ENCODE measurements at places on chromosomes 1 and 21.

- no peak for DNase-seq
These were observed 940 bp downstream of the NES start for GRCh38 chr1:156676114-156676819.

GRCh38 chr1:30731806-30732276, 8.5 kb upstream of the MATN1 start:
- no peak for DNase-seq

DNA sequence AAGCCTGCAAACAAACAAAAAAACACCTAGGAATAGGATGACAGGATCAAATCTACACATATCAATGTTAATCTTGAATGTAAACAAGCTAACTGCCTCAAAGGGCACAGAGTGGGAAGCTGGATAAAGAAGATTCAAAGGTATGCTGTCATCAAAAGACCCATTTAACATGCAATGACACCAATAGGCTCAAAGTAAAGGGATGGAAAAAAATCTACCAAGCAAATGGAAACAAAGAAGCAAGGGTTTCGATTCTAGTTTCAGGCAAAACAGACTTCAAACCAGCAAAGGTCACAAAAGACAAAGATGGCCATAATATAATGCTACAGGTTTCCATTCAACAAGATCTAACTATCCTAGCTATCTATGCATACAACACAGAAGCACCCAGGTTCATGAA, 16.2 kb upstream of the OR2T10 start:
- no peak for DNase-seq

DNA sequence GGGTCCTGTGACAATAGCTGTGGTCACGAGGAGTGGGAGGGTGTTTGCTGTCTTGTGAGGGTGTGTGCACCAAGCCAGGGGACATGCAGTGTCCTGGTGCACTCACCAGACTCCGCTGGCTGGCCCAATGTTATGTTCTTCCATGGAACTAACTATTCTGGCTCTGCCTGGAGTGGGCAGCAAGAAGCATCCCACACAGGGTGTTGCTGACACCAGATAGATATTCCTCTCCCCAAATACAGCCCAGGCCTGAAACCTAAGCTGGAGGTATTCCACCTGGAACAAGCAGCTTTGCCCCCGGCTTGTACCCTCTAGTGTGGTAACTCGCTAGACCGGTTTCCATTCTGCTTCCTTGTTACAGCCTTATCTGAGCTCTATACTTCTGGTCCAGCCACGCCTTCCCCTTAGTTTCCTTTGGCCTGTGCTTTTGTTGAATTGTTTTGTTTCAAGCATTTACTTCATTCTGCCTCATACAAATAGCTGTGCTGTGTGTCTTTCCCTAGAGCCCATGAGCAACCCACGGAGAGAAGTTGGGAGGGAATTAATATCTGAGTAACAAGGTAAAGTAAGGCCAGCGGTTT, 14.7 kb upstream of the LY9 start:
- DNase-seq: no peak

- DNase-seq: peak; percentile 89
These were observed 4.5 kb downstream of the TNFSF4 start for GRCh38 chr1:173202424-173203145.

GRCh38 chr1:211737115-211738035, 62.0 kb upstream of the NEK2 start:
- no peak for DNase-seq

GRCh38 chr1:10755970-10756521, 40.4 kb downstream of the CASZ1 start:
- peak; percentile 85 for DNase-seq

DNA sequence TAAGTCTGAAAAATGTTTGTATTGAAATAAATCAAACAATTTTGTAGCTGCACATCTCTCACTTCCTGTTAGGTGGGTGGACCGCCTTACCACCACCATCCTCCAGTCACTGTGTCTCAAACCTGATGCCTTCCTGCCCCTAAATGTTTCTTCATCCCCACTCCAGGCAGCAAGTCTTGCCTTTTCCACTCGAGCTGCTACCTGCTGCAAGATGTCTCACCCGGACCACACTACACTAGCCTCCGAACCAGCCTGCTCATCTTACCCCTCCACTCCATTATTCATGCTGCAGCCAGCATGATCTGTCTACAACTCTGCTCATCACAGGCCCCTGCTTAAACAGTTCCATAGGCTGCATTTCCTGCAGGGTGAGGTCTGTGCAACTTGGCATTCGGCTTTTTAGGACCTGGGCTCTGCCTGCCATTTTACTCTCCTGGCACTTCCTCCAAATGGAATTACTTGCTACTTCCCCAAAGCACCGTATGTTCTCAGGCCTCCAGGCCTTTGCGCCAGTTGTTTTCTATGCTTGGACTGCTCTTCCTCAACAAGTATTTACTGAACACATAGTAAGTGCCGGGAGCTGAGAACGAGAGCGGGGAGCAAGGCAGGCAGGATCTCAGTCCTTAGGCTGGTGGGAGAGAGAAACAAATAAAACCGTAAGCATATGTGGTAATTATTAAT, 5.2 kb upstream of the SF3A3 start:
- DNase-seq: no peak

DNA sequence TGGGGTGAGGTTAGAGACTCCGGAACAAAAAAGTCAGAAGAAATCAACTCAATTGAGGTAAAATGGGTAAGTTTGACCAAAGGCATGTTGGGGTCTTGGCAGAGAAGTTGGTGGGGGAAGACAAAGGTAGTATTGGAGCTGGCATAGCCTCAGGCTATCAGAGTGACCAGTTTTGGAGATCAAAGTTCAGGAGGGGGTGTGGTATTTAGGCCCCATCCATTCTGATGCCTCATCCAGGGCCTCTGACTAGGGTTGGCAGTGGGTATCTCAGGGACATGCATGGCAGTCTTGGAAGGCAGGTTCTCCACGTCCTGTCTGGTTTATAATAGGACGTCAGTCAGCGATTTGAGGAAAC, 73.2 kb upstream of the TRABD2B start:
- DNase-seq: no peak

DNA sequence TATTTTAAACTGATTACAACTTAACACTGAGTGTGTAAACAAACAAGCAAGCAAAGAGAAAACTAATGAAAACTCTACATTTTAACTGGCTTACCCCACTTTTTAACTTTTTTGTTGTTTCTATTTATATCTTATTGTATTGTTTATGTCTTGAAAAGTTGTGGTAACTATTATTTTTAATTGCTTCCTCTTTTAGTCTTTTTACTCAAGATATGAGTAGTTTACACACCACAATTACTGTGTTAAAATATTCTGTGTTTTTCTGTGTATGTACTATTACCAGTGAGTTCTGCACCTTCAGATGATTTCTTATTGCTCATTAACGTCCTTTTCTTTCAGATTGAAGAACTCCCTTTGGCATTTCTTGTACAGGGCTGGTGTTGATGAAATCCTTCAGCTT, 4.7 kb upstream of the HHAT start:
- no peak for DNase-seq

DNA sequence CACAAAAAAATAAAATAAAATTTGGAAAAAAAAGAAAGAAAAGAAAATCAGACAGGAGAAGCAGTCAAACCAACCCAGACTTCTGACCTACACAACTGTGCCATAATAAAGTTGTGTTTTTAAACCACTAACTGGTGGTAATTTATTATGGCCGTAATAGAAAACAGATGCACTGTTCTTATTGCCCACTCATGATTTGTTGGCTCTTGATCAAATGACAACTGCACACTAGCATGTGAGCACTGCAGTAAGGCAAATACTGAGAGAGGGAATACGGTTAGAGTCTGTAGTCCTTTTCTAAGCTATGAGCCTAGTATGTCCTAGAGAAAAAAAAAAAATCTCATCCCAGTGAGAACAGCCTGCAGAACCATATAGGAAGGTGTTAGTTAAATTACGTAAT, 61.2 kb upstream of the TNR start:
- no peak for DNase-seq

GRCh38 chr1:111232134-111232533, 4.6 kb downstream of the CHI3L2 start:
- no peak for DNase-seq

GRCh38 chr1:87940421-87940820, 611.7 kb downstream of the LMO4 start:
- no peak for DNase-seq

- DNase-seq: no peak
These were observed 179.2 kb downstream of the NFIA start for GRCh38 chr1:61261595-61261994.

DNA sequence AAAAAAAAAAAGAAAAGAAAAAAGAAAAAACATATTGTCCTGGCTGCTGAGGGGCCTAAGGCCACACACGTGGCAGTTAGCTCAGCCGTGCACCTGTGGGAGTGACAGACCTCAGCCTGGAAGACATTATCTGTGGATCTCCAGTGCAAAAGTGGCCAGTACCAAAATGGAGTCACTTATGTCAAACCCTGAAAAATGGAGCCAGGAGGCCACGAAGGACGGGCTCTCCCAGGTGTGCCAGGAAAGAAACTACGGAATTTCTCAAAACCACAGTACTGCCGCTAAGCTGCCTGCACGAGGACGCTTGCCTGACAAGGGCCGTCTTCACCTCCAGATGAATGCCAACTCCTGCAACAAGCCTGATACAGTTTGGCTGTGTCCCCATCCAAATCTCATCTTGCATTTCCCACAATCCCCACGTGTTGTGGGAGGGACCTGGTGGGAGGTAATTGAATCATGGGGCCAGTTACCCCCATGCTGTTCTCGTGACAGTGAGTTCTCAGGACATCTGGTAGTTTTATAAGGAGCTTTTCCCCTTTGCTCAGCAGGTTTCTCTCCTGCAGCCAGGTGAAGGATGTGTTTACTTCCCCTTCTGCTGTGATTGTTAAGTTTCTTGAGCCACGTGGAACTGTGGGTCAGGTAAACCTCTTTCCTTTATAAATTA, 5.3 kb upstream of the MIB2 start:
- DNase-seq: no peak

GRCh38 chr1:21639594-21640041, 29.5 kb downstream of the RAP1GAP start:
- no peak for DNase-seq

- no peak for DNase-seq
These were observed 154.2 kb downstream of the ZP4 start for GRCh38 chr1:237736372-237737029.

DNA sequence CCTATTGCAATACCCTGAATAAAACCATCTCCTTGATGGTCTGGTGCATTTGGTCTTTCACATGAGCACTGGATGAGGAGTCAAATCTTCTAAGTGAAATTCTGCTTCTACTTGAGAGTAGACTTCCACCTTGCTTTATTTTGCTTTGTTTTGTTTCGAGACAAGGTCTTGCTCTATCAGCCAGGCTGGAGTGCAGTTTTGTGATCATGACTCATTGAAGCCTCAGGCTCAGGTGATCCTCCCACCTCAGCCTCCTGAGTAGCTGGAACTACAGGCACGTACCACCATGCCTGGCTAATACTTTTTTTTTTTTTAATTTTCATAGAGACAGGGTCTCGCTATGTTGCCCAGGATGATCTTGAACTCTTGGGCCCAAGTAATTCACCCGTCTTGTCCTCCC, 65.8 kb upstream of the F3 start:
- no peak for DNase-seq

DNA sequence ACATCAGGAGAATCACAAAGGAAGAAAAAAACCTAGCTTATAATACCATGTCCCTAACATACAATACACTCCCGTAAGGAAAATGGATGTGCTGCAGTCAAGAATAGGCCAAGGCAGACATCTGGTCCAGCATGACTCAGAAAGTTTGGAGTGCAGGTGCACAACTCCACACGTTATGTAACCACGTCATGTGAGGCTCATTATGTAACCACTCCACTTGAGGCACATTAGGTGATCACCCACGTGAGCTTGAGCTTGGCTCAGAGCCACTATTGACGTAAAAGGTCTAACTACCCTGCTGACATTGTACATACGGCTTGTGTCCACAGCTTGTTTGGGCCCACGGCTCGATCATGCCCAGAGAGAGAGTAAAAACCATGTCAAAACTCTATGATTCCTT, 99.8 kb upstream of the C1orf21 start:
- no peak for DNase-seq

GRCh38 chr1:176033881-176034280, 173.2 kb downstream of the COP1 start:
- no peak for DNase-seq

DNA sequence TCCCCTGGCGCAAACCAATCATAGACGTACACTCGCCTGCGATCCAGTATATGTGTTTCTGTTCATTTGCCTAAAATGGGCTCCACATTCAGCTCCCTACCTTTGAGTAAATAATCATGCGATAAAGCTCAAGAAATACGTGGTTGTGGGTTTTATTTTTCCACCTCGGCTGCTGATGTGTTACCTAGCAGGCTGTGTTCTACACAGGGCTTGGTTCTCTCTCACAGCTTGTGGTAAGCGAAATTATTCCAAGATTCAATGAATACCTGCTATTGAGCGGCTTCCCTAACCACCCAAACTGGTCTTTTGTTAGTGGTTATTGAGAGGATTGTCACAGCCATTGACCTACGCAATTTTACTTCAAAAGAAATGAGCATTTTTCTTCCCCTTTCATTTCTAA, 180.2 kb downstream of the PBX1 start:
- no peak for DNase-seq

DNA sequence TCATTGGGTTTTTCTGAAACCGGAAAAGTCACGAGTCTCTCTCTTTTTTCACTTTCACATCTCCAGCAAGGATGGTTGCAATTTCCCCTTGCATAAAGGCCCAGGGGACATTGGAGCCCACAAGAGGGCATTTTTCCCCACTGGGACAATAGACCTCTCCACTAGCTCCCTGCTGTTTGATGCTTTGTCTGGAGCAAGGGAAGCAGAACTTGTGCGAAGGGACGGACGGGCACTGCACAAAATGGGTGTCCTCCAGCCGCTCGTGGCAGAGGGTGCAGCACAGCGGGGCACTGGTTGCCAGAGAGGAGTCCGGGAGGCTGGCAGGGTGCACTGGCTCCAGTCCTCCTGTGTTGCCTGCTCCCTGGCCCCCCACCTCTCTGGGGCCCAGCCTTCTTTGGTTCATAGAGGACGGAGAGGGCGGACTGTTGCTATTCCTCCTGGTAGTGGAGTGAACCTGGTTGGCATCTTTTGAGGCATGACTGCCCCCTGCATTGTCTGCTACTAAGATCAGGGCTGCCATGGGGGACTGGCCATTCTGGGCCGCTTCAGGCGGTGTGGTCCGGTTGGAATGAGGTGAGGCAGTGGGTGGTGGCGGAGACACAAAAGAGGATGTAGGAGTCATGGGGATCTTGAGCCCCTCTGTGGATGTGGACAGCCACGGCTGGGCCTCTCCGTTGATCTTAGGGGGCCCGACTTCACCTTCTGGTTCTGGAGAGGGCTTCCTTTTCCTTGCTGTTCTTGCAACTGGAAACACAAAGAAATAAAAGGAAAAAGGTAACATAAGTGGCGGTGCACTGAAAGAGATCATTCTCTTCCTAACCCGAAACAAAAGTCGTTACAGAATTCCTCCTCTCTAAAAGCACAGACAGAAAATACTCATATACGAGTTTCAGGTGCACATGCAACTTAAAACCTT, 2.6 kb downstream of the IRF2BP2 start:
- DNase-seq: no peak

- DNase-seq: peak; percentile 19
These were observed 43.0 kb upstream of the TMEM61 start for GRCh38 chr1:54937469-54937868.

- DNase-seq: no peak
These were observed 309.3 kb downstream of the DISC1 start for GRCh38 chr1:231935856-231936255.

Data from NCI-H226 (cell line).